ENCODE measurements at places on chromosomes 13 and 19.

DNA sequence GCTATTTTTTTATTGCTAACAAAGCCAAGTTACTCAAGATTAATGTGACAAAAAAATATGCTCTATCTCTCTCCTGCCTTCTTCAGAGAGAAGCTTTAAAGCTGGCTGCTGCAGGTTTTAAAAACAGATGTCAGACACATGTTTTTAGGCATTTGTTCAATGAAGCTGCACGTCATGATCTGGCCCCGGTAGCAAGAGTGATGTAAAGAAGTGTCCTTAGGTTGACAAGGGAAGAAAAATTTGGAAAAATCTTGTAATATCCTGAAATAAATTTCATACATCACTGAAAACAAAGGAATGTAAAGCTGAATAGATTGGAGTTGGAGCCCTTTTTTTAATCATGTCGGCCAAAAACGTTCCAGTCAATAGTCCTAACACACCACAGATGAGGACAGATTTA, 531.4 kb upstream of the NBEA start:
- no peak for DNase-seq

DNA sequence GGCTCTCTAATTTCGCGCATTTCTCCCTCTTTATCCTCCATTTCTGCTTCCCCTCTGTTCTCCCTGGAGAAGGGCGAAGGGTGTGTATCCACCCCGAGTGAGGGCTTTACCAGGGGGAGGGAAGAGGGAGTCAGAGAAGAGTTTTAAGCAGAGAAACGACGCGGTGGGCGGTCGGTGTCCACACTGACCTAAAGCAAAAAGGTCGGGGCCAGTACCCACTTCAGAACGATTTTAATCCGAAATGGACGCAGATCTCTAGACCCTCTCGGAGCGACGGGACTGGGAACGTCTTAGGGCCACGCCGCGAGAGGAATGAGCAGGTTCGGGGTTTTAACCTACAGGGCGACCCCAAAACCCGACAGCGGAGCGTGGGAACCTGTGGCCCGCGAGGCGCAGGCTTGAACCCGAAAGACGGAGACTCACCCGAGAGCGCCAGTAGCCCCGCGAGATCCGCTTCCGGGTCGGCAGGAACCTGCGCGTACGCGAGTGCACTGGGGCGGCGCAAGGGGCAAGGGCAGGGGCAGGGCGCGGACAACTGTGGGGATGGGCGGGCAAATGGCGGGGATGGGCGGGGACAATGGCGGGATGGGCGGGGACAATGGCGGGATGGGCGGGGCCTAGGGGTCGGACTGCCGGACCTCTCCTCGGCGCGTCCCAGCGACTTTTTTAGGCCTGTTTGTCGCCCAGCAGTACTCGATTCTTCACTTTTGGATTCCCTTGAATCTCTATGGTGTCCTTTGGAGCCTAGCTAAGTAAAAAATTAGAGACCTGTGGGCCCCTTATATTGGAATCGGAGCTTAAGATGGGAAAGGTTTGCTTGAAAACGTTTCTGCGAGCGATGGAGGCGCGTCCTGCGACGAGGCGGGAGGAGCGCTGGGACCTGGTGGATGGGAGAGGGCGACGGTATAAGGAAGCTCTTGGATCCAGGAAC, at the start of gene ZNF677:
TSS of gene ZNF677 (minus strand) at position 463 of the 931 bp plus-strand sequence. CDS start 3,323 bp downstream, outside the sequence.
- DNase-seq: peak; percentile 80

DNA sequence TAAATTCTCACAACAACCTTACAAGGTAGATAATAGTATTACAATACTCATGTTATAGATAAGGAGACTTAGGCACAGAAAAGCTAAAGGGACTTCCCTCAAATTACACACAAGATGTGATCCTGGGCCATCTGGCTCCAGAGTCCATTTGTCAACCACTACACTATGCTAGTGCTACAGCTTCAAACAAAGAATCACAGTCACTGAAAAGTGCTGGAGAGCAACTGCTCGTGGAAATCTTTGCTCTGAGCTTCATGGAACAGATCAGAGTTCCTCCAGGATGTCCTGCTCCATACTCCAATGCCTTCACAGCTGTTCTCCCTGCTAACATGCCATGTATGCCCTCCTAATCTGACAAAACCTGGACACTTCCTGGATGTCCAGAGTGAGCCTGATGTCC, 271.2 kb downstream of the ENOX1 start:
- no peak for DNase-seq

- DNase-seq: no peak
Measured at GRCh38 chr19:40756502-40757110, 5.6 kb downstream of the SNRPA start.

DNA sequence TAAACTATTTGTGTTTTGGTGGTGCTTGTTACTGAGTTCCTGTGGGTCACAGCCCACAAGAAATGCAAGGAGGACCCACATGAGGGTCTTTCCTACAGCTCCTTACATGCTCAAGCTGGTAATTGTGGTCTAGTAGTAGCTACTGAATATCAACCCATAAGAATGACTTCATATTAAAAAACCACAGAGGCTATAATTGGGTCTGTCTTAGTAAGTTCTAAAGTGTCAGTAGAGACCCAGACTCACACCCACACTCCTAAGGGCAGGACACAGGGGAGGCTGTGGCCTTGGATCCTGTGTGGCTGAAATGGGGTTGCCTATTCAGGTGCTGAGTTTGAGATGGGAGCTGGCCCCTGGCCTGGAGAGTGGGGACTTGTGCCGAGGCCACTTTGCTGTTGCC, 19.6 kb downstream of the TFDP1 start:
- no peak for DNase-seq
